ENCODE measurements at places on chromosomes 2 and 18.
A peak's percentile ranks its signal among the peaks of the same experiment; 100 is the strongest.

- no peak for DNase-seq
Observed at GRCh38 chr2:232843834-232844233, 26.2 kb upstream of the SNORC start.

GRCh38 chr2:95042472-95043271 is 17.2 kb downstream of the MAL start:
- no peak for DNase-seq

GRCh38 chr18:43563780-43564179 is 286.5 kb upstream of the SYT4 start:
- peak; percentile 87 for DNase-seq

GRCh38 chr18:31232775-31233424 is 70.2 kb upstream of the DSC1 start:
- DNase-seq: no peak

DNA sequence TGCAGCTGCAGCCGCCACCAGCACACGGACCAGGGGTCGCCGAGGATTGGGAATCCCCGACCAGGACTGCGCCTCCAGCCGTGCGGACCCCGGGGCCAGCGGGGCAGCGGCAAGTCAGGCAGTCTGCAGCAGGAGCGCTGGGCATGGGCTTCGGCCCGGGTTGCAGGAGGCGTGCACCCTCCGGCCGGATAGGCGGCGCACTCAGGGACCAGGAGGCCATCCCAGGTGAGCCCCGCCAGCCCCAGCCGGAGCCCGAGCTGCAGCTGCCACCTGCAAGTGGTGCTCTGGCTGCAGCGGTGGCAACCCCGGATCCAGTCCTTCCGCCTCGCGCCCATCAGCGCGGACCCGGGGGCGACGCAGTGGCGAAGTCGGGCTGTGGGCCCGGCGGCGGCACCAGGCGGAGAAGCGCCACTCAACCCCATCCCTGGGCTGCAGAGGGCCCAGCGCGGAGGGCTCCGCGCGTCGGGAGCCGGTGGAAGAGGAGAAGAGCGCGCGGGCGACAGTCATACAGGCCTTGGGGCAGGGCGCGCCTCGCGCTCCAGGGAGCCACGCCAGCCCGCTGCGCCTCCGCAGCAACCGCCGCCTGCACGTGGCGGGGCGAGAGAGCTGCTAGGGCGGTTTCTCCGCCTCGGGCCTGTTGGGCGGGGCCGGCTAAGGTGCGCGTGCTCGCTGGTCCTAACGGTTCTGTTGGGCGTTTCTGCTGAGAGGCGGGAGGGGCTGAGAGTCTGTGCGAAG is 73.8 kb downstream of the RPIA start:
- DNase-seq: peak; percentile 43
